Activated T-cell treated with anti-CD3 and anti-CD28 coated beads, Interleukin-2, amount 50 U/mL, for 72 hours (primary cell): ENCODE measurements at places on chromosomes 4 and X. TPM values are rescaled to one million over a fixed set of nuclear protein-coding genes. Genes with fewer than 3 reads are reported as not detected.

EMD gene
- 92.9 TPM for total RNA-seq

GRCh38 chr4:113921089-113921794, 58.2 kb downstream of the ARSJ start:
- no peak for DNase-seq

DNA sequence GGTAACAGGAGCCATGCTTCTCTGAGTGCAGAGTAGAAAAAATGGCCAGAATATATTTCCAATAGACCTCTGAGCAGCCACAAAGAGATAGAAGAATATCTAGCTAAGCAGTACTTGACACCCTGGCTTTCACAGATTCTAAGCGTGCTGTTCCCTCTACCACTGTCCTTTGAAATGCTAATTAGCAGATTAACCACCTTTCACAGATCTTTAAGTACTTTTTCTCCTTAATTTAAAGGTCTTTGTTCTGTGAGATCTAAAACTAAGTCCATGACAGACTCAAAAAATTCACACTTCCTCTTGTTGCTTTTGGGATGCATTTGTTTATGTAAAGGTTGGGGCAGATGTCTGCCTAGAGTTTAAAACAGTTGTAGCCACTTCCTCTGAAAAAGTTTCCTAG, 28.3 kb upstream of the MAGEC2 start:
- no peak for DNase-seq

DNA sequence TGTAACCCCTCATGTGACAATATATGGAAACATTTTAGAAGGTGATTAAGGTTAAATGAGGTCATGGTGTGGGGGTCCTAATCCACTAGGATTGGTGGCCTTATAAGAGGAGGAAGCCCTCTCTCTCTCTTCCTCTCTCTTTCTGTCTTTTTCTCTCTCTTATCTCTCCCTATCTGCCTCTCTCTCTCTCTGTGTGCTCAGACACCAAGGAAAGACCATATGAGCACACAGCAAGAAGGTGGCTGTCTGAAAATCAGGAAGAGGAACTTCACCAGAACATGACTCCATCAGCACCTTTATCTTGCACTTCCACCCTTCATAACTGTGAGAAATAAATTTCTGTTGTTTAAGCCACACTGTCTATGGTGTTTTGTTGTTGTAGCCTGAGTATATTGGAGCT, 1472.2 kb downstream of the PCDH7 start:
- DNase-seq: no peak

- DNase-seq: no peak
These were observed 27.5 kb downstream of the SETD7 start for GRCh38 chr4:139528377-139529005.

PWWP3B gene
- not detected for total RNA-seq

SYTL4 gene
- not detected for total RNA-seq

DNA sequence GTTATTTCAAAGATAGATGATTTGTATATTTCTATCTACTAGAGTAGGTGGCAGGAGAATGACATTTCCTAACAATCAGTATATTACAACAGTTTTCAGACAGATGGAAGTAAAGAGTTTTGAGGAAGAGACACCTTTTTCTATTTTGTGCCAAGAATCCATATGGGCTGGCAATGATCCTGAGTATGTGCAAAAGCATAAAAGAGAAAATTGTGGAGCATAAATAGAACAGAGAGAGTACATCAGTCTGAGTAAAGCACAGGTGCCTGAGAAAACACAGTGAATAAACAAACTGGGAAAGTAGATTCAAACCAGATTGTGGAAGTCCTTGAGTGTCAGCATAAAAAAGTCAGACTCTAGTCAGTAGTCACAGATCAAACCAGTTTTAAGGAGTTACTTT, 96.8 kb upstream of the WDR44 start:
- DNase-seq: no peak
